Right hindlimb (tissue), 1 donor: ENCODE measurements at places on chromosomes 13 and 19.

DNA sequence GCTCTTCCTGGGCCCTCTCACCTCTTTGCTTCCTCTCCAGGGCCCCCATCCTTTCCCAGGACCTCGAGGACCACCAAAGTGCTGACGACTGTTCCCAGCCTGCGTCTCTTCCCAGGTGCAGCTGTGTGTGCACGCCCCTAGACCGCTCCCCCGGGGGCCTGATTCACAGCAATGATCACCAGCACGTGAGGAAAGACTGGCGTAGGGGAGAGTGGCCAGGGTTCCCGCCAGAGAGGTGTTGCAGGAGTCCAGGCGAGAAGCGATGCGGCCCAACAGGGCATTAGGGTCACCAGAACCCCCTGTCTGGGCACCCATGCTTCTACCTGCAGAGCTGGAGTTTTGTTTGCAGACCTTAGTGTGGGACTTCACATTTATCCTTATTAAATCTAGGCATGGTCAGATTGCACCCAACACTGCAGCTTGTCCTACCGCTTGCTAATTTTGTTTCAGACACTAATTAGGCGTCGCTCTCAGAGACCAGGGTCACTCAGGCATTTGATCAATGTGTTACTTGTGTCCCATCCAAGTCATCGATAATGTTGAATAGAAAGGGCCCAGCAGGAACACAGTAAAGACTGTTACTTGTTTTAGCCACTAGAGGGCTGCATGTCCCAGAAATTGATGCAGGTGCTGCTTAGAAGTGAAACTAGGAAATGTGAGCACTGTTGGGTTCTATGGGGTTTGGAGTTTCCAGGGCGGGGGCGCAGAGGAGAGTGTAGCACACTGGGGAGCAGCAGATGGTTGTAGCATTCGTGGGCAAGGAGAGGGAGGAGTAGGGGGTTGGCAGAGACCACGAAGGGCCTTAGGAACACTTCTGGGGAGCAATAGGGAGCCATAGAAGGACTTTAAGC is 53.2 kb downstream of the CDADC1 start:
- peak; percentile 60 for DNase-seq

DNA sequence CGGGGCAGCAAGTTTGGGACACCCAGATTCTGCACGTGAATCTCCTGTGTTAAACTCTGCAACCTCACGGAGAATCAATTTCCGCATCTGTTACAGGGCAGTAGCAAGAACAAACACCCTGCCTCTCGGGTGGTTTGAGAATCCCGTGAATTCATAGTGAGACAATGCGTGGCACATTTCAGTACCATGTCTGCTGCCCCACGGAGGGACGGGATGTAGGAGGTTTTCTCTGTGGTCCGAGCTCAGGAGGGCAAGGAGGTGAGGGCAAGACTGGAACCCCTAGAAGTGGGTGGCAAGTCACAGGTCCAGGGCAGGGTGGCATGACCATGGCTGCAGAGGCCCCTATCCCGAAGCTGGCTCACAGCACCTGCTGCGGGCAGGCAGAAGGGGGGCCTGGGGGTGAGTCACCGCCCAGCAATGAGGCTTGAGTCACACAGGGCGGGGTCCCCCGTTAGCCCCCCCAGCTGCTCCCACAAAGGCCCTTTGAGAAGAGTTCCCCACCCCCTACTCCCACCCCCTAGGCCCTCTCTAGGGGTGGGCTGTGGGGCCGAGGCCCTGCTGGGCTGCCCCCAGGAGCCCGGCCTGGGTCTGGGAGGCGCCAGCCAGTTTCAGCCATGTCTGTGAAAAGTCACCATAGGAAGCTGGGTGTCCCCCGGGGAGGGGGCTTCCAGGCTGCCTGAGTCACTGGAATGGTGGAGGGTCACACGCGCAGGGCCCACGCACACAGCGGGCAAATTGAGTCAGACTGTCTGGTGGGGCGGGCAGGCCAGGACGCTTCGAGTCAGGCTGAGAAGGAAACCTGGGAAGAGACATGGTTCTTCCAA is 25.8 kb upstream of the NANOS3 start:
- DNase-seq = peak; percentile 92

DNA sequence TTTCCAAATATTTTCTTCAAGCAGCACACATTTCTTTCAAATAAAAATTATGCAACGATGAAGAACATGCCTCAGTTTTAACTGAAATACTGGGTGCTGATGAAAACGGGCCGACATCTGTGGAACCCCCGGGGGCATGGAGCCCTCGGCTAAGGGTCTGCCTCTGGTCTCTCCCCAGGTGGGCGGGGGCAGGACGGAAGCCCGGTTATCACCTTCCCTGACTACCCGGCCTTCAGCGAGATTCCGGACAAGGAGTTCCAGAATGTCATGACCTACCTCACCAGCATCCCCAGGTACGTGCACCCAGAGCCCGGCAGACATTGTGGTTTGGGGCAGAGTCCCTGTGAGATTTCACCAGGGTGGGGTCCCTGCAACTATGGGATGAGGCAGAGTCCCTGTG is 55.5 kb downstream of the MCF2L start:
- no peak for DNase-seq

DNA sequence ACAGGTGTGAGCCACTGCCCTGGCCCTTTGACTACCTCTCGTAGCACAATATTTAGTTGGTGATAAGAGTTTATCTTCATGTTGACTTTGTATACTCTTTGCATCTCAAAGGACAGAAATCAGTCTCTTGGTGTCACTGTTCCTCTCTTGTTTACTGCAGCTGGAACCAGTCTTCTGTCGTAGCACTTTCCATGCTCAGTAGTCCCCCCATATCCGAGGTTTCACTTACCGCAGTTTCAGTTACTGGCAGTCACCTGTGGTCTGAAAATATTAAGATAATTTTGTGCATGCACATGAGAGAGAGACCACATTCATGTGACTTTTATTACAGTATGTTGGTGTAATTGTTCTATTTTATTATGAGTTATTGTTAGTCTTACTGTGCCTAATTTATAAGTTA is 49.1 kb downstream of the WASF3 start:
- no peak for DNase-seq

- no peak for DNase-seq
These were observed 67.8 kb downstream of the RXFP2 start for GRCh38 chr13:31807090-31807541.

DNA sequence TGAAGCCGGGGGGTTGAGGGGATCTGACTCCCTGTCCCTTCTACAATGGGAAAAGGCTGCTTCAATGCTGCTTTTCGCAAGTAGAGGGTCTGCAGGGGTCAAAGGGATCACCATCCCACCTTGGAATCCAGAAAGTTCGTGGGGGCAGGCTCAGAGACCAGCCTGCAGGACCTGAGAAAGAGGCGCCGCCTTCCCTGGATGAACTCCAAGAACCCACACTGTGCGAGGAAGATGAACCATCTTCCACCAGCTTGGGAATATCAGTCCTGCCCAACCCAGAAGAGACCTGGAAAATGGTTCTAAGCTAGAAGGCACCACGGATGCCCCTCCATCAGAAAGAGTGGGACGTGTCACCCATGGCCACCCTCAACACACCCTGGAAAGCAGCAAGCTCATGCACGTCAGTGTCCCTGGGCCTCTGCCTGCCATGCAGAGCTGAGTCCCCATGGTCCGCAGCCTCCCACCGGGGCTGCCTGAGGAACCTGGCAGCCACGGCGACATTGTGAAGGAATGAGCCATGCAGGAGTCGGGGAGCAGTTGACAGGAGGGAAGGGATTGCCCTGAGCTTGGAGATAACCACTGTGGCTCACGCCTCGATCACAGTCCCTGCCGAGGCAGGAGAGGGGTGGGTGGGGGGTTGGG is 14.6 kb downstream of the RAB3D start:
- no peak for DNase-seq

- no peak for DNase-seq
These were observed 5.0 kb downstream of the NDUFA13 start for GRCh38 chr19:19520989-19521388.

- DNase-seq = no peak
These were observed 116.9 kb downstream of the USP12 start for GRCh38 chr13:27054760-27055159.

DNA sequence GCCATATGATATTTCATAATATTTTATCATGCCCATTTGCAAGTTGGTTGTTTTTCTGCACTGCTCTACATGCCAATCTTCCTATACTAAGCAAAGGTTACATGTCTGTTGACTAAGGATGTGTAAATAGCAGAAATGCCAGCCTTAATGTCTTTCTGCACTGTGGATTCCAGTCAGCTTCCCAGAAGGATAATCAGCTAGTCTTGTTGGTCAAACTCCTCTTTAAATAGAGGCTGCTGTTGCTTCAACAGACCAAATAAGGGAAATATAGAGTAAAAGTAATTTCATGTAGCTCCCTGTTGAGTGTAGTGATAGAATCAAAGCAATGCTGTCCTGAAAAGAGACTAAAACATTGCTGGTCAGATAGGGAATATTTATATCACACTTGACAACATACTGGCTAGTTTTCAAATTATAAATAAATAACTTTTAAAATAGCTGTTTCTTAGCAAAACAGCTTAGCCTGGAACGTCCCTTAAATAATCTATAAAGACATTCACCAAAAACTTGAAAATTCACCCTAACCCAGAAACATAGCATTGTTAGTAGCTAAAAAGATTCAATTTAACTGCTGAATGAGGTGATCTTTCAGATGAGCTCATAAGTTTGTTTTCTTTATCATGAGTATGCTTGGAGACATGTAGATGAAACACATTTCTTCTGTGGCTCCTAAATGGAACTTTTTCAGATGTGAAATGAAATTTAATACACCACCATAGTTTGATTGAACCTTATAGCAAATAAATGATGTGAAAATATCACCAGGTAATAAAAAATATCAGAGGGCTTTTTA is 56.6 kb downstream of the FRY start:
- no peak for DNase-seq

- no peak for DNase-seq
These were observed 12.9 kb downstream of the NHLRC3 start for GRCh38 chr13:39051157-39051556.

GRCh38 chr13:51844862-51845573 is at the start of gene TMEM272:
TMEM272 (minus strand) TSS chr13:51845177; CDS start chr13:51838530, 6,647 bp downstream.
- peak; percentile 39 for DNase-seq

- no peak for DNase-seq
These were observed 52.8 kb downstream of the TNFRSF19 start for GRCh38 chr13:23622985-23623384.
